Activated CD4-positive, alpha-beta T cell treated with anti-CD3 and anti-CD28 coated beads for 36 hours (primary cell): ENCODE measurements at places on chromosomes 3 and 15. TPM values are rescaled to one million over a fixed set of nuclear protein-coding genes. Genes with fewer than 3 reads are reported as not detected.

DNA sequence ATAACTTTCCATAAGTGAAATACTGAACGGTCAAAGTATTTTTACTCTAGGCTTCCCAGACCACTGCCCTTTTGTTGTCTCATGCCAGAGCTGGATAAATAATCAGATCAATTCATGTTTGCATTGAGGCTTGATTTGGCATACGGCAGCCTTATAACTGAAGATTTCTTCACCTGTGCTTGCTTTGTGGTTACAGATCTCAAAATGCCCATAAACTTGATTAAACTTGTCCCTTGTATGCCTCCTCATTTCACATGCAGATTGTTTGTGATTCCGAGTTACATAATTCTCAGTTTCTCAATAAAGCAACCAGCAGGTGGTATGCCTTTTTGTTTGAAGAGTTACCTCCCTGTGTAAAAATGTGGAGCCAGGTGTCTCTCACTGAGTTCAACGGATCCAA lies 211.4 kb upstream of the LRIG1 start:
- no peaks in the 10 kb centered on the region for H3K36me3 ChIP-seq
- H3K27ac ChIP-seq: no peak overlapping the region
- H3K4me3 ChIP-seq: no peak overlapping the region
- peaks cover 4% of the 10 kb centered on the region for H3K27me3 ChIP-seq
- no peaks in the 10 kb centered on the region for H3K4me1 ChIP-seq
- DNase-seq: no peak

DNA sequence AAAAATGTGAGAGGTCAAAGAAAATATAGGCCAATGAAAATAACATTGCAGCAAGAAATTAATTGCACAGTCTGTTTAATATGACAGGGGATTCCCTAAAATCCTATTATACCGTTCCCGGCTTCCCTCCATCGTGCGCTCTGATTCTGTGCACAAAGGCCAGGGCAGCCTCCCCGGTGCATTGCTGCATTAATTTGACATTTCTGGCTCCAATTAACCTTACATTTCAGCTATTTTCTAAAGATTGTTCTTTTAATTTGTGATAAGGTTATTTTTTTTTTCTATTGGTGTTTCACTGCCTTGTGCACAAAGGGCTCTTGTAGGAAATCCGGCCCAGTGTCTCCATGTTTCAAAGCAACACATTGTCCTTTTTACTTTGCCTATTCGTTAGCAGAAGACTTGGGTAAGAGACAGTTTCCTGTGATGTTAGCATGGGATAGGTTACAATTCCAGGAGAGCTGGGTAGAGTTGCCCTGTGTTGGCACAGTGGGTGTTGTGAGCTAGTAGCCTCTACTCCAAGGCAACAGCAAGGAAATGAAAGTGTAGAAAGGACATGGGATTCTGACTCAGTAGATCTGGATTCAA lies 257.3 kb upstream of the IGF1R start:
- no peaks in the 10 kb centered on the region for H3K36me3 ChIP-seq
- no peak overlapping the region for H3K27ac ChIP-seq

- peaks cover 7% of the 10 kb centered on the region for H3K36me3 ChIP-seq
- no peak for DNase-seq
- H3K4me3 ChIP-seq: no peak overlapping the region
- H3K27ac ChIP-seq: no peak overlapping the region
- no peaks in the 10 kb centered on the region for H3K27me3 ChIP-seq
These were observed 76.0 kb downstream of the ETFA start for GRCh38 chr15:76235186-76235826.

The HIGD2B gene
- total RNA-seq: not detected
